ENCODE measurements at places on chromosomes 3 and 15.
A peak's percentile ranks its signal among the peaks of the same experiment; 100 is the strongest.

DNA sequence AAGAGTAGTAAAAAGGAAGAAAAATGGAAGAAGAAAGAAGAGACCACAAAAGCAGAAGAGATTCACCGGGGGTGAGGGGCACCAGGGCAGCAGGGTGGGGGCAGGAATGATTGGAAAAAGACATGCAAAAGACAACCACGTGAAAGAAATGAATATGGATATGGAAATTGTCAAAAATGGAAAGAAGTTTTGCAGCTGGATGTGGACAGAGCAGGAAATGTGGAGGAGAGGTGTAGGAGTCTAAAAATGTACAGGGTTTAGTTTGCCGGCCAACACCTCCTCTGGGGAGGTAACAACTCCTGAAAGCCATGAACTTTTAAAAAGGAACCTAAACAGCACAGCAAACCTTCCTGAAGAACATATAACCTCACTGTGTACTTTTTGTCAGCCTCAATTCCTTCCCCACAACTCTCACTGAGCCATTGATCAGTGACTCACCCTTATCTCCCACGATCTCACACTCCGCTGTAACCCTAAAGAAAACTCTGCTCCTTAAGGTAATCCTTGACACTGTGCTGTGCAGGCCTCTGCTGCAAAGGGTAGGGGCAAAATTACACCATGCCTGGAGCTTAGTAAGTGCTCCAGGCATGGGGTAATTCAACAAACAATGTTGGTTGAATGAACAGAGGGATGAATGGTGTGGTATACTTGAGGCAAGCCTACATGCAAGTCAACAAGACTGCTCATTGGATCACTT is 100.2 kb upstream of the BOC start:
- no peak for DNase-seq

- DNase-seq, result no peak
These were observed 35.7 kb downstream of the SRP14 start for GRCh38 chr15:40003116-40003916.

DNA sequence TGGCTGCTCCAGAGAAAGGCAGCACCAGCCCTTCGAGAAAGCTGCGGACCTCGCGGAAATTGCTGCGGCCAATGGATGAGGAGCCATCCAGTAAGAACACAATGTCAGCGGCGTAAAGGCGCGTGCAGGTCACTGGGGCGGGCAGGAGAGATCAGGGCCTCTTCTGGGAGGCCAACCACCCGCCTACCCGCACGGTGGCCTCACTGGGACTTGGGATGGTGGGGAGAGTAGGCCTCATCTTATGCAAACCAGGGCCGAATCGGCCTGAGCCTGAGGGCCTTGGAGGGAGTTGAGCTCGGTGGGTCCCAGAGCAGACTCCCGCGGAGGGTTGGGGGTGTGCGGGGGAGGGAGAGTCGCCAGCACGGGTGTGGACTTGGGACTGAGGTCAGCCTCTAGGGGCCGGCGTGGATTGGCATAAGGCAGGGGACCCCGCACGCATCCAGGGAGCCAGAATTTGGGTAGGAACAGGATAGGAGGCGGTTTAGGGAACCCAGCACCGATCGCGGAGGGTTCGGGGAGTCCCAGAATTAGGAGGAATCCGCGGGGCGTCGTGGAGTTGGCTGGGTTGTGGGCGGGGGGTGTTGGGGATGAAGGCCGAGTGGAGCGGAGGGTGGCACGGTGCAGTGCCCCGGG is 596 bp downstream of the COL7A1 start:
- no peak for DNase-seq

DNA sequence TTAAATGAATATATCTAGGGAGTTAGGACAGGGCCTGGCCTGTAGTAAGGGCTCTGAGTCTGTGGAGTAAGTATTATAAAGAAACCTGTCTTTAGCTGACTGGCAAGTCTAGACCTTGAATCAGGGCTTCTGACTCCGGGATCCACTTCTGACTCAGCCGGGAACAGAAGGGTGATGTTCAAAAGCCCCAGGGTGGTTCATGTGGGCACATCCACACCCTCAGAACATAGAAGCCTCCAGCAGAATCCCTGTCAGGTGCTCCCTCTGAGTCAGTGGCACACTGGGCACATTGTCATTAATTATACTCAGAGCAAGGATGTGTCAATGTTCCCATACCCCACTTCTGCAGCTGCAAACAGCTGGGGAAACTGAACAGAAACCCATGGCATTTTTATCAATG is 26.7 kb upstream of the SNRK start:
- DNase-seq, result no peak

- no peak for DNase-seq
These were observed 6.1 kb downstream of the SLC51B start for GRCh38 chr15:65051266-65051665.

GRCh38 chr3:195895078-195895860 is 13.1 kb downstream of the TNK2 start:
- peak; percentile 39 for DNase-seq

GRCh38 chr3:50594253-50594785 is 17.3 kb downstream of the CISH start:
- peak; percentile 32 for DNase-seq

DNA sequence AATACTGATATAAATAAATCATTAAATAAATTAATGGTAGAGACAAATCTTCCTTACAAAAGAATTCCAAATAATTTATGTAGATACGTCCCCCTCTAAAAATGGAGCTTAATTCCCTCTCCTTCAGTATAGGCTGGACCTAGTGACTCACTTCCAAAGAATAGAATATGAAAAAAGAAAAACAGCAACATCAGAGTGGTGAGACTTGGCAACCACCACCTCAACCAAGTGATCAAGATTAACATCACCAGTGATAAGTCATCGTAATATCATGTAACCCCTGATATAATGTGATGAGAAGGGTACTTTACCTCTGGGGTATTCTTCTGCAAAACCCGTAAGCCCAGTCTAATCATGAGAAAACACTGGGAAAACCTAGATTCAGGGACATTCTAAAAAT is 13.4 kb downstream of the GOLGB1 start:
- no peak for DNase-seq

DNA sequence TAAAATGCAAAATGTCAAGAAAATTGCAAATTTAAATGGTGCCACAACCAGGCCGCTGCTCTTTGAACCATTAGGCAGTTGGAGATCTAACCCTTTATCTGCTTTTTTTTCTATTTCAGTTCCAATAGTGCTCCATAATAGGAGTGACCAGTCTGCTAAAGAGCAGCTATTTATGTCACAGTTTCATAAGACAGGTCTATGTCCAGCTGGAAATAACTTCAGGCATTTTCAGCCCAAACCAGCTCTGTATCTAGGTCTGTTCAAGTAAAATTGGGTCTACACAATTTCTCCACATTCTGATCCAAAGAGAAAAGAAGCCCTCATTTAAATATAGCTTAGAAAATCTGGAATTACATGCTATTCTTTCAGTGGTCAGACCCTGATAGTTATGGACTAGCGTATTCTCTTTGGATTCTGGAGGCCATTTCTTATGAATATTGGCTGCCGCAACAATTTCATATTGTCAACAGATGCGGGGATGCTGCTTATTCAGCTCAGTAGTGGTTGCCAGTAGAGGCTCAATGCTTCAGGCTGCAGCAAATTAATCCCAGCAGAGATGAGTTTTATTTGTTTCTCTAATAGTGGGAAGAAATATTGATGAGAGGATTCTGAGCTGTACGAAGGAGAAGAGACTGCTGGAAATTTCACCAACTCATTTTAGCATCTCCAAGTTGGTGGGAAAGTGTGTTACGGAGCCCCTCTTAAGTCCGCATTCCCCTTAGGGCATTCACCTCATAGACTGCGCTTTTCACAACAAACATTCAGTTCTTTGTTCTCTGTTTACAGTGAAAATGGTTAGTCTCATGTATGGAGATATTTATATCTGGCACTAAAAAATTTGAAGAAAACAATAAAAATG is 887.0 kb downstream of the ROBO1 start:
- no peak for DNase-seq

DNA sequence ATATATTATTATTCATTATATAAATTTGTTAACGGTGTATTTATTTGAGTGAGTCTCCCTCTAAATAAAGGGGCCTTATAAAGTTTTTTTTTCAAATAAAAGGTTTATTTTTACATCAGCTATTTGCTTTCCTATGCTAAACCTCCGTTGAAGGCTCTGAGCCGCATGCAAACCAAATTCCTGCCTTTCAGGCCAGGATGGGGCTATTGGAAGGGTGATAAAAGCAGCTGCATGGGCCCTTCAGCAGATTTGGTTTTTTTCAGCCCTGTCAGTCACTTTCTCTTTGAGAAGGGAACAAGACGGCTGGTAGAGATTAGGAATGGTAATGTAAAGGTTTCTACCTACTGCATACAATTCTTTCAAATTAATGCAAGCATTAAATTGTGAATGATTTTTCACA is 244.2 kb downstream of the WNT5A start:
- no peak for DNase-seq

- DNase-seq, result no peak
These were observed 81.6 kb upstream of the FEZF2 start for GRCh38 chr3:62454916-62455315.

GRCh38 chr3:50450209-50450921 is 53.1 kb downstream of the CACNA2D2 start:
- DNase-seq, result peak; percentile 87

- no peak for DNase-seq
These were observed 409.8 kb downstream of the TBL1XR1 start for GRCh38 chr3:176787506-176787905.

GRCh38 chr15:70375006-70375431 is 277.3 kb upstream of the TLE3 start:
- DNase-seq, result no peak

DNA sequence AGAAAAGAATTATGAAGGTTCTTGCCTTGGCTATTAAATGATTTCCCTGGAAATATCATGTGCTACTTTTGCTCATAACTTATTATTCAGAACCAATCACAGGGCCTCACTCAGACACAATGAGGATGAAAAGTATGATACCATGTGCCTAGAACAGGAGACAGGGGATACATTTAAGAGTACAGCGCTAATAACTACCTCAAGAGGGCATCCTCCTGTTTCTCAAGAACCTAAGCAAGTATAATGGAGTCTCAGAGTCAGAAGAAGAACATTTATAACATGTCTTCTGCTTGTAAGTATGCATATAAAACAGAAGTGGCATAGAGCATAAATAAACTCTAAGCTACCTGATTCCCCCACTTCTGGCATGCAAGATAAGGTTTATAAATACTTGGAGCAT is 125.4 kb upstream of the MME start:
- no peak for DNase-seq

DNA sequence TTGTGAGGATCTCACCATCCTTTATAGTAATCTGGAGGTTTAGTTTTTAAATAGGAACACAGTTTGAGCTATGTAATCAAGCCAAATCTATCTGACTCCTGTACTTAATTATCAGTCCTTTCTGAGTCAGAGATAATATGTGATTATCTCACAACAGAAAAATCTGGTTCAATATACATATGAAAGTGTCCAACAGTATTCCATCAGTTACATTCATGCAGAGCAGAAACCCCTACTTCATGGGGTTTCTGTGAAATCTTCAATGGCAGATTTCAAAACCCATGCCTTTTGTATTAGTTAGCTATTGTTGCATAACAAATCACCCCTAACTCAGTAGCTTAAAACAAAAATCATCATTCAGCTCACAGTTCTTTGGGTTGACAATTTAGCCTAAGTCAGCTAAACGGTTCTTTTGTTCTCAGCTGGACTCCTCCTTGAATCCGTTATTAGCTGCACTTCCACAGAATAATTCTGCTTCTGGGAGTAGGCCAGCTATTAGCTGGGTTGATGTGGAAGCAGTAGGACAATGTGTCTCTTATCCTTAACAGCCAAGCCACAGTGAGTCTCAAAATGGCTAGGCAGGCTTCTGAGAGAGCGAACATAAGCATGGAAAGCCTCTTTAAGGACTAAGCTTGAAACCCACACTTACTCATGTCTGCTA is 42.9 kb upstream of the ARPP21 start:
- no peak for DNase-seq

GRCh38 chr3:10300087-10300486 is 7.3 kb upstream of the GHRL start:
- DNase-seq, result no peak

GRCh38 chr15:38614621-38615020 is 50.0 kb upstream of the RASGRP1 start:
- no peak for DNase-seq

DNA sequence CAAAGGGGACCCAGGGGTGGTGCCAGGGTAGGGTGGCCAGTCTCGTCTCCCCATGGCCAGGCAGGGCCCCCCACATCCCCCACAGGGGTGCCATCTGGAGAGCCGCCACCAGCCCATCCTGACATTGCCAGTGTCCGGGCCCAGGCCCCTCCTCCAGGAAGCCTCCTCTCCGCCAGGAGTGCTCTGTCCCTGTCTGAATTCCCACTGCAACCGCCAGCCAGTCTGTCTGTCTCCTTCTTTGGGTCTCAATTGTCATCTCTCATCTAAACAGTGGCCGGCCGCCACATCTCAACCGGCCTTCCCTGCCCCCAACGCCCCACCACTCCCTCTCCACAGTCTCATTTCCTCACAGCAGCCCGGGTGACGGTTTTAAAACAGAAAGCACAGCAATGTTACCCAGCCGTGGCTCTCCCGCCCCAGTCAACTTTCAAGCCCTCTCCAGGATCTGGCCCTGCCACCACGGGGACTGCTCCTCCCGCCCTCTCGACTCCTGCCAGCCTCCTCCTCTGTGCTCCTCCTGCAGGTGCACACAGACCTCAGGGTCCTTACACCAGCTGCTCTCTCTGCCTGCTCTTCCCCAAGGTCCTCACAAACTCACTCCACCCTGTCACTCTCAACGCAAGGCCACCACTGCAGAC is 57.0 kb downstream of the IQSEC1 start:
- peak; percentile 93 for DNase-seq

- no peak for DNase-seq
These were observed 1235.5 kb downstream of the ROBO2 start for GRCh38 chr3:78275420-78275852.

- no peak for DNase-seq
These were observed 79.6 kb downstream of the ARNT2 start for GRCh38 chr15:80483725-80484161.

- DNase-seq, result peak; percentile 16
These were observed 135.1 kb downstream of the TMCO5A start for GRCh38 chr15:38069511-38070011.

DNA sequence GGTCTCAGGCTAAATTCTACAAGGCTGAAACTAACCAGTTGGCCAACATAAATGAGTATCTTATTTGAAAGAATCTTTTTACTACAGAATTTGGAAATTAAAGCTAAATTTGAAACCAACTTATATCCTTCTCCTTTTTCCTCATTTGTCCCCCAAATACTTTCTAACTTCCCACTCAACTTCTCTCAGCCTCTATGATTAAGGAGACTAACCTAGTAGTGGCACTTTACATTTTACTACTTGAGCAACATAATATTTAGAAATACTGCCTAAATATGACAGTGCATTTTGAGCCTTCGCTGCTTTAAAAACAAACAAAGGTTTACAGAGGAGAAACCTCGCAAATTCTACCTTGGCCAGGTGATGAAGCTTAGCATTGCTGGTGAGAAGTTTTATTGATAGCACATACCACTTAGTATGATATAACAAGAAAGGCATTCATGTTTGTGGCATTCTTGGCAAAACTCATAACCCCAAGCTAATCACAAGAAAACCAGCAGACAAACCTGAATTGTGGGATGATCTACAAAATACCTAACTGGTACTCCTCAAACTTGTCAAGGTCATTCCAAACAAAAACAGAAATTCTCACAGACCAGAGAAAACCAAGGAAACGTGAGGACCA is 432.1 kb upstream of the CFAP20DC start:
- no peak for DNase-seq

All from thyroid gland (tissue), 4 donors.